ENCODE measurements at places on chromosomes 12 and 14.
A peak's percentile ranks its signal among the peaks of the same experiment; 100 is the strongest.

- DNase-seq: no peak
Observed at GRCh38 chr14:74400919-74401503, 25.0 kb downstream of the SYNDIG1L start.

DNA sequence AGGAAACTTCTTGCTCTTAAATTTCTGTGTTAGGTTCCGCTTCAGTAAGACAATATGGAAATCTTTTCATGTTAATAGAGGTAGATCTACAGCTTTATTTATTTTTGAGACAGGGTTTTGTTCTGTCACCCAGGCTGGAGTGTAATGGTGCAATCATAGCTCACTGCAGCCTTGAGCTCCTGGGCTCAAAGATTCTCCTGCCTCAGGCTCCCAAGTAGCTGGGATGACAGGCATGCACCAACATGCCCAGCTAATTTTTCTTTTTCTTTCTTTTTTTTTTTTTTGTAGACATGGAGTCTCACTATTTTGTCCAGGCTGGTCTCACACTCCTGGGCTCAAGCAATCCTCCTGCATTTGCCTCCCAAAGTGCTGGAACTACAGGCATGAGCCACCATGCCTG lies 70.1 kb downstream of the DAO start:
- DNase-seq: no peak

- DNase-seq: no peak
Observed at GRCh38 chr14:44700694-44701093, 193.6 kb upstream of the FSCB start.

DNA sequence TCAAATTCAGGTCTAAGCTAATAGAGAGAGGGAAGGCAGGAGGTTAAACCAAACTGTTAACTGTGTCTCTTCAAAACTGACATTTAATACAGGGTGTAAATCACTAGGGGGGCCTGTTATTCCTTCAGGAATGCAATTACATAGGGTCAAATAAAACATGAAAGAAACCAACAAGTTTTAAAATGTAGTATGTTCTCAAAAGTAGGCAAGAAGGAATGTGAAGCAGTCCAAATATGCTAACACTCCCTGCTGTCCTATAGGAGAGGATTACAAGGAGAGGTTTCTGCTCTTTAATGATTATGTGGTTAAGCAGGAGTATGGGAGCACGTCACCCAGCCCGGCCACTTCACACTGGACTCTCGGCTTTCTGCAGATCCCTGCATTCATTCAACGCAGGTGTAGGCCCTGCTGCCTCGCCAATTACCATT lies 42.5 kb upstream of the BMP4 start:
- peak; percentile 94 for DNase-seq

GRCh38 chr14:64952598-64953309 lies 10.2 kb upstream of the GPX2 start:
- DNase-seq: no peak

- DNase-seq: no peak
Observed at GRCh38 chr12:13365748-13366366, 169.3 kb downstream of the EMP1 start.

- no peak for DNase-seq
Observed at GRCh38 chr14:55609681-55610080, 29.7 kb downstream of the KTN1 start.

- DNase-seq: no peak
Observed at GRCh38 chr14:29043737-29044136, 277.1 kb downstream of the FOXG1 start.

DNA sequence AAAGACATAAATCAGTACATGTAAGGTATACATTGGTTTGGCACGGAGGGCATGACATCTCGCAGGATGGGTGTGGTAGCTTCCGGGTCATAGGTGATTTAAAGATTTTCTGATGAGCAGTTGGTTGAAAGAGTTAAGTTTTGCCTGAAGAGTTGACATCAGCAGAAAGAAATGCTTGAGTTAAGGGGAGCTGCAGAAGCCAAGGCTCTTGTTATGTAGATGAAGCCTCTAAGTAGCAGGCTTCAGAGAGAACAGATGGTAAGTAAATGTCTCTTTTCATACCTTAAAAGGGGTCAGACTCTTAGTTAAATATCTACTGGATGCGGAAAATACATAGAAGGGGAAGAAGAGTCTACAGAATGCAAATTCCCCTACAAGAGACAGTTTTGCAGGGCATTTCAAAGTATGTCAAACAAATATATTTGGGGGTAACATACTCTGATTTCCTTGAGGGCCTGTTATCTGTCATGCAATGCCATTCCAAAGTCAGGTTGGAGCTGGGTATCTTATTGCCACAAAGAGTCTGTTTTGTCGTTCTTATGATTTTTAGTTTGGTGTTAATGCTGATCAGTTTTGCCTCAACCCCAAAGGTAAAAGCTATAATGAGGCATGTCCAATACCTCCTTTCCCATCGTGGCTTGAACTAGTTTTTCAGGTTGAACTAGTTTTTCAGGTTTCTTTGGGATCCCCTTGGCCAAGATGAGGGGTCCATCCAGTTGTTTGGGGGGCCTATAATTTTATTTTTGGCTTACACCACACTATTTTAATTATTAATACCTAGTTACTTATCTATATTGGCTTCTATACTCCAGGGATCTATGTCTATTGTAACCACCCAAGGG lies 67.0 kb downstream of the PTHLH start:
- no peak for DNase-seq

- DNase-seq: peak; percentile 84
Observed at GRCh38 chr12:55619354-55620138, 17.1 kb upstream of the OR10P1 start.
